CD4-positive, alpha-beta T cell treated with Interleukin-1 beta for 1 hour (primary cell): ENCODE measurements at places on chromosomes 5 and 9.

GRCh38 chr5:178461004-178461730 is 129.0 kb downstream of the COL23A1 start:
- DNase-seq = peak; percentile 57

- DNase-seq = no peak
Measured at GRCh38 chr9:1890201-1890600, 124.9 kb upstream of the SMARCA2 start.

DNA sequence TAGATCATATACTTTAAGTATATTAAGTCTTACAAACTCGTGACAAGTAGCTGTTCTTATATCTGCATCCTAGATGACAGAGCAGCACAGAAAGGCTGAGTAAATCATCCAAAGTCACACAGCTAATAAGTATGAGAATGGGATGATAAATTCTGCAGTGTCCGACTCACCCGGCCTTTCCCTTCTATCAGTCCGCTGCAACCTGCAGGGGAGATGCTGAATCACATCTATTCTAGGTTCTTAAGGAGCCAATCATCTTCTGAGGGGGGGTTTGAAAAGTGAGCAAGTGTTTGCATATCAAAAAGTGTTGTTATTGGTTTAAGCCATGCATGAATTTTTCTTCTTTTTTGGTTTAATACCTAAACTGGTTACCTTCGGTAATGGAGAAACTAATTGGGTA is 38.9 kb downstream of the ADAMTS16 start:
- no peak for DNase-seq

GRCh38 chr5:154220625-154221024 is 30.1 kb downstream of the GALNT10 start:
- DNase-seq = no peak

DNA sequence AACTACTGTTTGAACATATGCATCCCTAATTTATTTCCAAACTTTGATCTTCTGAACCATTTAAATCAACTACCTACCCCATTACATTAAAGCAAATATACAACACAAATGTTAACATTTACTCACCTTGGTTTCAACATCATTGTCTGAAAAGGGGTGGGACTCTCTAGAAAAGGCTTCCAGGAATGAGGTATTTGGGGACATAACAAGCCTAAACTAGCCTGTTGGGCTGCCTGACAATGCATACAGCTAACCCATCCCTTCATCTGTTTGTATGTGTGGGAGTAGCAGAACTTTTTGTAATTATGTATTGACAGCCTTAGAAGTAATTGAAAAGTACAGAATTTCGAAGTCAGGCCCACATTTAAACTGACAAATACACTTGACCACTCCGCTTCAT is 2225.9 kb upstream of the C9orf72 start:
- no peak for DNase-seq

DNA sequence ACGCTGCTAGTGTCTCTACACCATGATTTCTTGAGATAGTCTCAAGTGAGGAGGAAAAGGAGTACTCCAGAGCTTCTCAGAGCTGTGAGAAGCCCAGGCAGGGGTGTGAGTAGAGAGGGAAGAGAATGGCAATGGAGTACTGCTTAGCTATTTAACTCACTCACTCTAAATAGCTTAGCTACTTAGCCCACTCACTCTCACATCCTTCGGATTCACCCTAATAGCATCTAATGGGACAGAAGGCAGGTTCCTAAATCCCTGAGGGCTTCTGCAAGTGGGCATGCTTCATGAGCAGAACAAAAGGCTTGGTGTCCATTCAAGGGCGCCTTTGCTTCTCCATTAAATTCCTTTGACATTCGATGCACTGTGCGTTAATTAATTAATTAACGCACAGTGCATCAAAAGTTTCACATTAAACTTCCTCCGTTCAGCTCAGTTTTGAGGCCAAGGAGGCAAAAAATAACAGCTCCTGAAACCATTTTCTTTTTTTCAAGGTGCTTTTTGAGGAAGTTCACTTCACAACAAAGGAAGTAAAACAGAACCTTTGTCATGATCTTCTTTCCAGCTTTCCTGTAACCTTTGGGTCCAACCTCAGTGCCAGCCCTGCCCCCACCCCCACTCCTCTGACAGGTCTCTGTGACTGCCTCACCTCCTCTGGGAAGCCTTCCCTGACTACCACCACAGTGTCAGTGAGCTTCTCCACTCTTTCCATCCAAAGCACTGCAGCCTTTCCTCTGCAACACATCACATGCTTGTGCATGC is 294.0 kb downstream of the SEC61B start:
- peak; percentile 16 for DNase-seq

DNA sequence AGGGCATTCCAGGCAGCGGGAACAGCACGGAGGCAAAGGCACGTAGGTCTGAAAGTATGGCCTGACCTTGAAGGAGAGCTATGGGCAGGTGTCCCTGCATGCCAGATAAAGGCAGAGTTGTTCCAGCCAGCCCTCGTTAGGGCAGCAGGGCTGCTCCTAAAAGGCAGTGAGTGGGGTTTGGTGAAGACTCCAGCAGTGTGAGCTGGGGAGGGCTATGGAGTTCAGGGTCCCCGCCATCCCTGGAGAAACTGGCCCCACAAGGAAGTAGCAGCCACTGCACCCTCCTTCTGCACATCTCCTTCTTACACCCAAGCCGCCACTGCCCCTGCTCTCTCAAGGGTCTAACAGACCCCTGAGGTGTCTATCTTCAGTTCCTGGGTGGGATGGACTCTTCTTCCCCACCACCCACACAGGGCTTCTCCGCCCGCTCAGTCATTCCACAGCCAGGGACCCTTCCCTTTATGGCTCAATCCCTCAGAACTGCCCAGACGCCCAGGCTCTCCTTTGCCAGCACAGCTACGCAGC is 1.4 kb downstream of the AKNA start:
- no peak for DNase-seq

- DNase-seq = no peak
Measured at GRCh38 chr5:122154491-122154890, 25.1 kb downstream of the ZNF474 start.

DNA sequence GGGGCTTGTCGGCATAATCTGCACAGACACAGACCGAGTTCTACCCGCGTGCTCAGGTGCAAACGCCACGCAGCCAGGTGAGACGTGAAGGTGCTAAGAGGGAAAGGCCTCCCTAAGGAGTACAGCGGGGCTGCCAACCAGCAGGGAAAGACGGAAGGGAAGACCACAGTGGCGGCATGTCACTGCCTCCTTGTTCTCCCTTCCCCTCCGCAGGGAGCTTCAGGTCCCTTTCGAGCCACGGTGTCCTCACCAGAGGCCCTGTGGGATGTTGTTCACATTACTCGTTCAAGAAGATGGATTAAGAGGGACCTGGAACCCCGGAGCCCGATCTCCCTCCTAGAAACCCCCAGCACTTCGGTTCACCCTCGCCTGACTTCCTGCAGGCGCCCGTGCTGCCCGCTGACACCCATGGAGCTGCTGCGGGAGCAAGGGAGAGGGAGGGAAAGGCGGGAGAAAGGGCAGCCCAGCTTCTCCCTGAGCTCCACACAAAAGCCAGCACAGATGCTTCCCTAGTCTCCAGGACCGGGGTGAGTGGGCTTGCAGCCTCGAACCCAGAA is 686 bp downstream of the BRD9 start:
- DNase-seq = no peak

- DNase-seq = no peak
Measured at GRCh38 chr5:147061431-147061830, 173.4 kb upstream of the STK32A start.

GRCh38 chr5:6716629-6717149 is 3.5 kb downstream of the TENT4A start:
- no peak for DNase-seq

- DNase-seq = no peak
Measured at GRCh38 chr5:57824623-57825022, 342.0 kb upstream of the ACTBL2 start.

GRCh38 chr5:176410486-176411180 is 5.7 kb downstream of the CLTB start:
- DNase-seq = no peak

DNA sequence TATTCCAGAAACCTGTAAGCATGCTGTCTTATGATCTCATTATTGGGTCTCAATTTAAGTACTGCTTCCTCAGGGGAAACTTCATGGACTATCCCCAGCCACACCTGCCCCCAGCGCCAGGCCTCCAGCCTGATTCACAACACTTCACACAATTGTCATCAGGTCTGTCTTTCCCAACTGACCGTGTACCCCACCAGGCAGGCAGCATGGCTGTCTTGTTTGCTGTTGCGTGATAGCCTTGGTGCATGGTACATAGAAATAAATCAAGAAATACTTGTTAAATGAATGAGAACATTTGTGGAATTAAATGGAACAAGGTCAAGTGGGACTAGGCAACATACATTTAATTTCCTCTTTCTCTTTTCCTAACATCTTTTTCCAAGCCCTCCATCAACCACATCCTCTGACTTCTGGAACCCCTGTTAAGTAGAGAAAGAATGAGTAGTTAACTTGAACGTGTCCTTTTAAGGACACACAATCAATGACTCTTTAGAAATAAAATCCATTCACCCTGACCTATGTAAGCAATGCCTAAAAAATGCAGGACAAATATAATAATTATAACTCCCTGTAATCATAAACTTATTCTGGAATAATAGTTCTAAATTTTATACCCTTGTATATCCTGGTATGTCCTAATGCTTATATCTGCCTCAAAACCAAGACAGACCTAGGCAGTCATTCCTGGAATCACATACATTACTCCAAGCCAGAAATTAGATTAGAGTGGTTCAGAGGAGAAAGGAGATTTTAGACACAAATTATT is 17.2 kb upstream of the THG1L start:
- no peak for DNase-seq

DNA sequence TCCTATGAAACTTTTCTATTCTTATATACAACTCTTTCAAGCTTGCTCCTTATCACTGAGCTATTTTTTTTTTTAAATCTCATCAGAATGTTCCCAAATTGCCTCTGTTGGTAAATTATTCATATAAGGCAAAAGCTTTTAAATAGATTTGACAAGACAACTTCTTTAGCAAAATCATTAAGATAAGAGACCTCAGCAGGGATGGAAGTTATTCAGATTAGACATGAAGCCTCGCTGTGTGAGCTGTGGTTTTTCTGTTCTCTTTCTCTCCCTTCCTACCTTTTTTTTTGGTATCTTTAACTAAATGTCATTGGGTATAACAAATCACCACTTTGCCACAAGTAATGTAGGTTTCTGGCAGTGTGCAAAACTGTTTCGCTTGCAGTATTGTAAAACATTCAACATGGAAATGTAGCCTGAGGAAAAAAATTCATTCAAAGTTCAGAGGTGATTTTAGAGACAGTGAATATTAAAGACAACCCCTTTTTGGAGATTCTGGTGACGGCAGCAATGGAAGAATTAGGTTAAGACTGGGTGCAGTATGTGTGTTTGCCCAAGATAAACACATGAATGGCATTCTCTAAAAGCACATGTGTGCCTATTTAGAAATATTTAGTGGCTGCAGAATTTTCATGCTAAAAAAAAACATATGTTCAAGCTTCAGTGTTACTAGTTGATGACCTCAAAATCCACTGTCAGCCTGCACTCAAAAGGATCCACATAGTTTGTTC is 467.1 kb downstream of the ZNF608 start:
- DNase-seq = no peak

DNA sequence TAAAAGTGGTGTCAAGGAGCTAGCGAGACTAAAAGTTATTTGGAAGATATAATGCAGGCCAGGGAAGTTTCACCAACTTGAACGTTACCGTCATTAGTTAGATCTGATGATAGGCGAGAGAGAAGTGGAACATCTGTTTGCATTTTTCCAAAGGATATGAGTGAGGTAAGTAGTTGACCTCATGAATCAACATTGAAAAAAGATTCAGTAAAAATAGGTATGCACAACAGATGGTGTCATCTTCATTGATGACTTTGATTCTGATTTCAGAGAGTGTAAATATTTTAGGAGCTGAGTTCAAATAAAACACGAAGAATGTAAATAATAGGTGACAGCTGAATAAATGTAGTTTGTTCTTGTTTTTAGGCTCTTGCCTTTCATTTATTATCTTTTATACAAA is 998.9 kb upstream of the CDH6 start:
- no peak for DNase-seq

DNA sequence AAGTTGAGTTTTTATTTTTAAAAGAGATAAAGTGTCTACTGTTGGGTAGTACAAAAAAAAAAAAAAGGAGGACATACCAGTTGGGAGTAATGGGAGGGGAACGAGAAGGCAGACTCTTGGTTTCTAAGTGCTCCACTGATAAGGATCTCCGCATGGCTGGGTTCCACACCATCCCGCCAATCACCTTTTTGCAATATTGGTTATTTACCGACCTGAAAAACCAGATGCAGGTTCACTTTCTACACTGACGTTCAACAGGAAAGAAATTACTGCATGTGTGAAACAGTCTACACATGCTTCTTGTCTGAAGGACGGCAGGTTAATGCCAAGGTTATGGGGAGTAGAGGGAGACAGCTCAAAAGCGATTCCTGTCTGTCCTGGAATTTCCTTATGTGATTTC is 75.5 kb downstream of the PTPN3 start:
- DNase-seq = no peak

GRCh38 chr5:37604290-37604689 is 225.2 kb downstream of the WDR70 start:
- DNase-seq = no peak

DNA sequence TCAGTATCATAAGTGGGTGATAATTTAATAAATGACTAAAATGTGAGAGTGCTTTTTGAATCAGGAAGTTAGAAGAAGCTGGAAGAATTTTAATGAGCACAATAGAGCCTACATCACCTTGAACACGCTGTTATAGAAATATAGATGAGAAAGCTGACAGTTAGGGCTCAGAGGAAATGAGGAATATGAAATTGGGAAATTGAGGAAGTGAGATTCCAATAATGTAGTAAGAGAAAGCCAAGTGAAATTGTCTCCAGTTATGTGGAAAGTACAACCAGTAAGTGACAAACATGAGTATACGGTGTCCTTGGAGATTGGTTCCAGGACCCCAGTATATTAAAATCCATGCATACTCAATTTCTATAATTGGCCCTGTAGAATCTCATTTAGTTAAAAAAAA is 235.9 kb upstream of the FAM174A start:
- no peak for DNase-seq

- peak; percentile 55 for DNase-seq
Measured at GRCh38 chr5:144191998-144192397, 21.3 kb downstream of the KCTD16 start.

GRCh38 chr5:167603135-167603534 is 688.3 kb upstream of the WWC1 start:
- DNase-seq = no peak

DNA sequence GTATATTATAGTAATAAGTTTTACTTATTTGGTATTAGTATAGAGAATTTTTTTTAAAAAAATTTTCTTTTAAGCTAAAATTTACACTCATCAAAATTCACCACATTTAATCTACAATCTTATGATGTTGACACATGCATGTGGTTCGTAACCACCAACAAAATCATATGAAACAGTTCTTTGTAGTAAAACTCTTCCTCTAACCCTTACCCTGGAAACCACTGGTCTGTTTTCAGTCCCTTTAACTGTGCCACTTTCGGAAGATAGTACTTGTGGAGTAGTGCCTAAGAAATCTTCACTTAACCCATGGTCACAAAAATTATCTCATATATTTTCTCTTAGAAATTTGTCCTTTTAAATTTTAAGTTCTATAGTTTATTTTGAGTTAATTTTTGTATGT is 1498.8 kb downstream of the MAT2B start:
- DNase-seq = no peak
